ENCODE measurements at places on chromosomes 13 and 19. TPM values are rescaled to one million over a fixed set of nuclear protein-coding genes. Genes with fewer than 3 reads are reported as not detected.

DNA sequence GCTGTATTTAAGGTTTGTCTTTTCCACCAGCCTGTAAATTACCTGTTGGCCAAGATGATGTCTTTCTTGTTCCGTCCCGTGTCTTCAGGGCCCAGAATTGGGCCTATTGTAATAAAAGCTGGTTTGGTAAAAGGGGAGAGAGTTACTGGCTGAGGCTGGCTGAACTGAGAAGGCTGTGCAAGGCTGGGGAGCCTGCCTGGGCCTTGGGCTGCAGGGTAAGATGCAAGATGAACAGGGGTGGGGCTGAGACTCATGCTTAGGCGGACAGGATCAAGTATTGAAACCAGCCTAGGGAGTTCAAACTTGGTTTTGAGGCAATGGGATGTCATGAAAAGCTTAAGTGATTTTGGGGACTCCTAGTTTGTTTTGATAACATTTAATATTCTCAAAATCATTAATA lies 142.3 kb downstream of the PCCA start:
- DNase-seq, result no peak

- no peak for DNase-seq
Measured at GRCh38 chr13:28741084-28741491, 22.3 kb upstream of the SLC46A3 start.

The ZNF575 gene
- 1.3 TPM for total RNA-seq

- DNase-seq, result no peak
Measured at GRCh38 chr19:10776900-10777650, 58.9 kb downstream of the TMED1 start.

- no peak for DNase-seq
Measured at GRCh38 chr19:29952177-29952576, 10.1 kb downstream of the URI1 start.

GRCh38 chr19:50311723-50312635 lies 17.2 kb downstream of the KCNC3 start:
- DNase-seq, result no peak

- DNase-seq, result no peak
Measured at GRCh38 chr13:99941086-99941485, 30.5 kb downstream of the ZIC5 start.

GRCh38 chr19:30070198-30070967 lies 128.3 kb downstream of the URI1 start:
- no peak for DNase-seq

- DNase-seq, result no peak
Measured at GRCh38 chr13:73428137-73428536, 369.3 kb downstream of the KLF5 start.

The FGF22 gene
- total RNA-seq, result not detected

DNA sequence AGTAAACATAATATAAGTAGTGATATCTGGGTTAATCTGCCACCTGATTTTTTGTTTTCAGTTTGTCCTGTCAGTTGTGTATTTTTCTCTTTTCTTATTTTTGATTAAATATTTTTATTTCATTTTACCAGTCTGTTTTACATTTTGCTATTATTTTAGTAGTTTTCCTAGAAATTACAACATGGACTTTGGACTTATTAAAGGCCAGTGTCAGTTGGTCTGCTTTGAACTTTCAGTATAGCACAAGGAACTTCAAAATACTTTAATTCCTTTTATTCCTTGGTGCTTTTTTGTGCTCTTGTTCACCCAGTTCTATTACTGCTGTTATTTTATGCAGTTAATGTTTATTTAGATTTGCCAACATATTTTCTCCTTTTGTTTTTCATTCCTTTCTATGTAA lies 149.6 kb downstream of the PDS5B start:
- no peak for DNase-seq

DNA sequence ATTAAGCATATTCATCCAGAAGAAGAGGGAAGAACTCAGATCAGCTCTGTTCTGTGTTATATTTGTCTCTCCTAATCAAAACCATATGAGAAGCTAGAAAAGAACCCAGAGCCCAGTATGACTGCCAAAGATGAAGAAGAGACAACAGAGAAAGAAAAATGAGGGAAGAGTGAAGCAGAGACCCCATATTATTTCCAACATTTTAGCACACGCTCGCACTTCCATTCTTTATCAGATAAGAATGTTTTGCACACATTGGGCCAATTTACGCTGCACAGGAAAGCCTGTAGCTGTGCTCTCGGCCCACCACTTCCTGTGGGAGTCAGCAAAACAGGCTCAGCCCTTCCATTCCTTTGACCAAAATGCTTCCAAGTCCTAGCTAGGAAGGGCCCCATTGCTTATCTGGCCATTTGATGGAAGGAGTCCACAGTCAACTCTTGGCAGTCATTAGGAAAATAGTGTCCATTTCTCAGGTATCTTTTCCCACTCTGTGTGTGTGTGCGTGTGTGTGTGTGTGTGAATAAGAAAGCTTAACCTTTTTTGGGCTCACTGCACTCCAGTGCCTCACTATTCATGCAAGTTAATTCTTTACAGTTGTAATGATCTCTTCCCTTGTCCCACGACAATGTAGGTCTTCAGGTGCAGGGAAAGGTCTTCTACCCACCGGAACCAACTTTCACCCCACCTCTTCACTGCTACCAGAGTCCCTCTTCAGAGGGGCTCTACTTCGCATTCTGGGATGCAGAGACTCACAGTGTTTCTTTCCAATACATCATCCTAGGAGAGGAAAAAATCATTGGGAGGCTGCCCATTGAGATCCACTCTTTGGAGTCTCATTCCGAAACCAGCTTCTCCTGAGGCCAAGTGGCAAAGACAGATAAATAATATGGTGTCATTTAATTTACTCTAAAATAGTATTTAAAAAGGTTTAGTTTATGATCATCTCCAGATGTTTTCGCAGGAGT lies 237.5 kb downstream of the COG6 start:
- peak; percentile 59 for DNase-seq

The DCT gene
- total RNA-seq, result 0.47 TPM

DNA sequence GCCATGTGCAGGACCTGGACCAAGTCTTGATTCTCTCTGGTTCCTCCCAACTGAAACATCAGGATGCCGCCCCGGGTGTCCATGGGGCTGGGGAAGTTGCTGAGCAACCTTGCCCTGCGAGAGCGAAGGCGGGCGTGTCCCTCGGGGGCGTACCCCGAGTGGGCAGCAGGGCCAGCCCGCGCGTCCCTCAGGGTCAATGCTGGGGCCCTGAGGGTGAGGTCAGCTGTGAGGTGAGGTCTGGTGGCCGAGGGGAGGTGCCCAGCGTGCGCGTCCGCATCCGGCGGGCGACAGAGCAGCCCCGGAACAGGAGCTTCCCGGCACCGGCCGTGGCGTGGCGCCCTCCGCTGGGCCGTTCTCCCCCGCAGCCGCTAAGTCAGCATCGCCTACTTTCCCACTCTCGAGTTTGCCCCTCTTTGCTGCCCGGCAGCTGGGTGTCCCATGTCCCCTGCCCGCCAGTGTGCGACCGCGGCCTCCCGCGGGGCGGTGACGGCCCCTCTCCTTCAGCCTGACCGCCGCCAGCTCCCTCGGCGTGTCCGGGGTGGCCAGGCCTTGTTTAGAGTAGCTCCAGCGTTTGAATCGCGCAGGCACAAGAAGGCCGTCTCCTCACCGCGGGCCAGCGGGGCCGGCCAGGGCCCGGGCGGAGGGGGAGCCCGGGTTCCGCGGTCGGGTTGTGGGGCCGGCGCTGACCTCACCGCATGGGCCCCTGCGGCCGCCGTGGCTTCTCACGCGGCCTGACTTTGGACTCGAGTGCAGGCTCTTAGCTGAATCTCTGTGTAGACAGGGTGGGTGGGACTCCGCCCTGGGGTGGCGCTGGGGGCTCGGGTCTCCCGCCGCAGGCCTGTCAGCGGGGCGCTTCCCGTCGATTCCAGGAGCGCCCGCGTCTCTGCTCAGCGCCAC lies 33.0 kb downstream of the GJA3 start:
- DNase-seq, result peak; percentile 69

- no peak for DNase-seq
Measured at GRCh38 chr13:69264362-69265334, 843.0 kb upstream of the ATXN8OS start.

DNA sequence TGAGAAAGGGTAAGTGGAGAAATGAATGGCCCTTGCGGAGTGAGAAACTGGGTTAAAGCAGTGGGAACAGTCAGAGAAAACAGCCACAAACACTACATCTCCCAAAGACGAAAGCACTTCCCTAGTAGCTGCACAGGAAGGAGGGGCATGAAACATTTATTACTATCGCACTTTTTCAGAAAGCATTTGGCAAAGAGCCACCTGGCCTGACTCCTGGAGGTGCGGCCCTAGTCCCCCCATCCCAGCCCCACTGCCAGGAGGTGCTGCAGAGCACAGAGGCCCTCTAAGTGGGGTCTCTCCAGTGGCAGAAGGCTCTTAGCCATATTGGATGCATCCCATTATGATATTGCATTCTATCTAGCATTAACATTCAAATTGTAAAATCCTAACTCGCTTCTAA lies 55.8 kb downstream of the MTMR6 start:
- DNase-seq, result no peak

DNA sequence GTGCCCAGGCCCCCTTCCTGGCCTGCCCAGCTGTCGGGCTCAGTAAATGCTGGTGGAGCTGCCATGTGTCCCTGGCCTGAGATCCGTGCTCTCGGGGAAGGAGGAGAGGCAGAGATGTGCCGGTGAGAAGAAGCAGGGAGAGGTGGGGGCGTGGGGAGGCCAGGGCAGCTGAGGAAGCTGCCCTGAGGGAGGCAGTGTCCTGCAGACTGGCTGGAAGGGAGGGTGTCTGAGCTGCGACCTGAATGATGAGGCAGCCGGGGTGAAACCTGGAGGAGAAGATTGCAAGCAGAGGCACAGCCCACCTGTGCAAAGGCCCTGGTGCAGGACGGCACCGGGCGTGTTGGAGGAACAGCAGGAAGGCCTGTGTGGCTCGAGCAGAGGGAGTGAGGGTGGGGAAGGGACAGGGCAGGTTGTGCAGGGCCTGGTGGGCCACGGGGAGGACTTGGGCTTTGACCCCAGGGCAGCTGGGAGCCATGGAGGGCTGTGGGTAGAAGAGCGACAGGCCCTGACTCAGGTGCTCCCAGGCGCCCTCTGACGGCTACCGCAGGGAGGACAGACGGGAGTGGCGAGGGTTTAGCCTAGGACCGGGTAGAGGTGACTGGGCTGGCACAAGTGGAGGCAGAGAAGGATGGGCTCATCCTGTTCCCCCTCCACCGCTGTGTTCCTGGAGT lies 14.0 kb upstream of the CELF5 start:
- DNase-seq, result no peak

The PROSER1 gene
- 13.0 TPM for total RNA-seq

The STOML3 gene
- total RNA-seq, result not detected

DNA sequence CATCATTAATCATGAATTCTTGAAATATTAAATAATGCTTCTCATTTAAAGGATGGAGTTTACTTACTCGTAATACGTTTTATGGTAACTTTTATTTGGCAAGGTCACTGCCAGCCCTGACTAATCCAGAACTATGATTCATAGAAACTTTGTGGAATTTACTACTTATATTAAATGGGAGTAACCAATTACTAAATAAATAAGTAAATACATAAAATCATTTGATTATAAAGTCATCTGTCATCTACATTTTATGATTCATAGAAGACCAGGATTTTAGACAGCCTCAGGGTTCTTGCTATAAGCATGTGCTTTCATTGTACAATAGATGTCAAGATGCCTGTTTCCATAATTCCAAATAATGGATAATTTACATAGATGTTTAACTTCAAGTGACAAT lies 611.1 kb downstream of the TBC1D4 start:
- DNase-seq, result no peak

DNA sequence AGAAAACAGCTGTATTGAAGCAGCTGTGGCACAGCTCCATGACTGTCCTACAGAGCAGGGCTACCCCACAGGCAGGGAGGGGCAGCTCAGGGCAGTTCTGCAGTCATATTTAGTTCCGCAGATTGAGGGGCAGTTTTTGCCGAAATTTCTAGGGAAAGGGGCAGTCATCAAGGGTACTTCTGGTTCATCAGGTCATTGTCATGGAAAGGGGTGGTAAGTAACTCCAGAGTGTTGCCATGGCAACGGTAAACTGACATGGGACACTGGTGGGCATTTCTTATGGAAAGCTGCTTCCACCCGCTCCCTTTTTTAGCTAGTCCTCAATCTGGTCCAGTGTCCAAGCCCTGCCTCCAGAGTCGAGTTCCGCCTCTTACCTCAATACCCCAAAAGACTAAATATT lies 702.8 kb downstream of the LIG4 start:
- no peak for DNase-seq

The INAFM1 gene
- 13.2 TPM for total RNA-seq

- DNase-seq, result no peak
Measured at GRCh38 chr13:98265692-98266551, 88.9 kb upstream of the RNF113B start.

GRCh38 chr13:110185696-110186095 lies 121.3 kb downstream of the COL4A1 start:
- no peak for DNase-seq

GRCh38 chr13:53015971-53016370 lies 12.6 kb upstream of the OLFM4 start:
- no peak for DNase-seq

GRCh38 chr19:27777726-27778125 lies 1435.2 kb downstream of the UQCRFS1 start:
- no peak for DNase-seq

Data from heart right ventricle (tissue), 16 donors.